ENCODE measurements at places on chromosomes 4 and X.
A peak's percentile ranks its signal among the peaks of the same experiment; 100 is the strongest.

GRCh38 chr4:87532109-87532508, 2.9 kb upstream of the SPARCL1 start:
- no peak for DNase-seq

DNA sequence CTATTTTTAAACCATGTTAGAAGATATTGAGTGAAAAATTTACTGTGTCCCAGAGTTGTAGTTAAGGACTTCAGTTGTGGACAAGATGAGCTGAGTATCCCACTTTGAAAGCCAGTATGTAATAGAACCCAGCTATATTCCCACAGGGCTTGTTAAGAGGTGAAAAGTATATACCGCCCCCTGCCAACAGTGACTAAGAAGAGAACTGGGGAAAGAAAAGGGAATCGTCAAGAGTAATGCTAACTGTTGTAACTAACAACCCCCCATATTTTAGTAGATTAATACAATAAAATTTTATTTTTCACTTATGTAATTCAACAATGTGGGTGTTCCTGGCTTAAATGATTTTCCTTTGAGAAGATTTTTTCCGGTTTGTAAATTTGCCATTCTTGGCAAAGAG, 250.4 kb upstream of the GIMD1 start:
- no peak for DNase-seq

DNA sequence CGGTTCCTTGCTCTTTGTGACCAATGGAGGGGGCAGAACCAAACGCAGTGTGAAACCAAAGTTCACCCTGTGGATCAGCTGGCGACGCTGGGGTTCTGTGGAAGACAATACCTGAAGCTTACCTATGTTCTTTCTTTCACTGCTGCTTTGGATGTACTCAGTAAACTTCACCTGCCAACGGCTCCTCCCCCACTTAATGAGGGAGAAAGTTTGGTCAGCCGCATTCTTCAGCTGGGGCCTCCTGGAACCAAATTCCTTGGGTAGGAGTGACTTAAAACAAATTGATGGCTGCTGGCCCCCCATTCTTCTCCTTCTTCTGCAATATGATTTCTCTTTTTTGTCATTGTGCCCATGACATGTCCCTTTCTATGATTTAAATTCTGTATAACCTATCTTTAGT, 282.4 kb downstream of the ANK2 start:
- no peak for DNase-seq

DNA sequence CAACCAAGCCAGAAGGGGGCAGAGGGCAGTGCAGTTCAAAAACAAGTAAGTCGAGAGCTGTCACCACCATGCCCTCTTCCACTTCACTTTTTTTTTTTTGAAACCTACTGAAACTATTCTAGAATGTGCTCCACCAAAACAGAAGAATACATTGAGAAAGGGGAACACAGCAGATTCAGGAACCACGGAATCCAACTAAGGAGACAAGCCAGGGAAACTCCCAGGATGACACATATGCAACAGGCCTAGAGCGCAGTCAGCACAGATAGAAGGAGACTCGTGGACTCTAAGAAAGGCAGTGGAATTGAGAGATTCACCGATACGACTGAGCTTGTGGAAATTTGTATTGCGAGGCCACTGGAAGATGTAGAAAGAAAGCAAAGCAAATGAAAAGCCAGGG, 66.1 kb downstream of the PHKA2 start:
- no peak for DNase-seq

- DNase-seq: no peak
Observed at GRCh38 chr4:137890812-137891211, 351.3 kb downstream of the SLC7A11 start.

DNA sequence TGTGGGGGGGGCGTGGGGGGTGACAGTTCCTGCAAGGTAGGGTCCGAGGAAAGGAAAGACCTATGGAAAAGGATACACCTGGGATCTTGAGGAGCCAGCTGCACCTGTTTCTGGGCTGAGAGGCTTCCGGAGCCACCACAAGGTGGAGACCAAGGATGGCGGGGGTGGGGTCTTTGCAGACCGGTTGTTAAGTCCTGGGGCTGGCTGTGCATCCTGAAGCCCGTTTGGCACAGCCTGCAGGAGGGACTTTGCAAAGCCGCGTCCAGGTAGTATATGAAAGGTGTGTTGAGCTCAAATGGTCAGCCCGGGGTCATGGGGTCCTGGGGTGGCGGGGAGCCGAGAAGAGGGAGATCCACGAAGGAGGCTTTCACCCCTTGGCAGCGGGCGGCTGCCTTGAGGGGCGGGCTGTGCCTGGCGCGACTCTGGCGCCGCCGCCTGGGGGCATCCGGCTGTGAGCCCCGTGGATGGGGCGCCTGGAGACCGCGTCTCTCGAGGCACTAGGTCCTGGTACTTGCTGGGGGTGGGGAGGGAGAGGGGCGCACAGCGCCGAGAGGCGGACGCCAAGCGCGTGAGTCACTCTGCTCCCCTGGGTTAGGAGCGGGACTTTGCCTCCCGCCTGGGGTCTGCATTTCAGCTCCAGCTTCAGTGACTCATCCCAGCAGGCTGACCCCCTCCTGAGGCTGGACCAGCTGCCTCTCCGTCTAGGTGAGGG, 58.2 kb upstream of the DYNLT3 start:
- DNase-seq: peak; percentile 4

DNA sequence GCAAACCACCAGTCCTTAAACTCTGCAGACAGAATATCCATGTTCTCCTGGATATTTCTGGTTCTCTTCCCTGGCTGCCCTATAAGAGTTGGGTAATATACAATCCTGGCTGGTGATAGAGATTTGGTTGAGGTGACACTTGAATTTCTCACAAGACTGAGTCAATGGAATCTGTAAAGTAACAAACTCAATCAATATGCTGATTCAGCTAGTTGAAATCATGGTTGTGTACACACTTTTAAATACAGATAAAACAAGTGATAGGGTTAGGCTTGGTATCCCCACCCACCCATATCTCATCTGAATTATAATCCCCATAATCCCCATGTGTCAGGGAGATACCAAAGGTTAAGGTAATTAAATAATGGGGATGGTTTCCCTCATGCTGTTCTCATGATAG, 349.2 kb upstream of the MAD2L1 start:
- DNase-seq: no peak

DNA sequence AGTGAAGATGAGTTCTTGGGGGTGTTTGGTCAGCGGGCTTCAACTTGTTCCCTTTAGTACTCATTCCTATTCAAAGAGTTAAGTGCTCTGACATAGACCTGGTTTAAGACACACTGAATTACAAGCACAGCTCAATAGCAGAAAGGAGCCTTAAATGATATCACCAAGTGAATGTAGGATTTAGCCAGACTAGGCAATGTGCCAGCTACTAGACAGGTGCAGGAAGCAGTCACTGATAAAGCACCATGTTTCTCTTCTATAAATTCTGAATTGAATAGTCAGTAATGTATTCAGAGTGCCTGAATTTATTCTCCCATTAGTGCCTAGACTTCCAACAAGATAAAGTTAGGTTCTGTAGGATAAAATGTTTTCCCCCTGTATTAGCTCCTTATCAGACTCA, 63.6 kb downstream of the ASB9 start:
- DNase-seq: no peak

GRCh38 chr4:108398836-108399235, 221.5 kb upstream of the RPL34 start:
- no peak for DNase-seq

Data from activated T-cell treated with anti-CD3 and anti-CD28 coated beads for 48 hours (primary cell).